ENCODE measurements at places on chromosomes 1 and 21.

DNA sequence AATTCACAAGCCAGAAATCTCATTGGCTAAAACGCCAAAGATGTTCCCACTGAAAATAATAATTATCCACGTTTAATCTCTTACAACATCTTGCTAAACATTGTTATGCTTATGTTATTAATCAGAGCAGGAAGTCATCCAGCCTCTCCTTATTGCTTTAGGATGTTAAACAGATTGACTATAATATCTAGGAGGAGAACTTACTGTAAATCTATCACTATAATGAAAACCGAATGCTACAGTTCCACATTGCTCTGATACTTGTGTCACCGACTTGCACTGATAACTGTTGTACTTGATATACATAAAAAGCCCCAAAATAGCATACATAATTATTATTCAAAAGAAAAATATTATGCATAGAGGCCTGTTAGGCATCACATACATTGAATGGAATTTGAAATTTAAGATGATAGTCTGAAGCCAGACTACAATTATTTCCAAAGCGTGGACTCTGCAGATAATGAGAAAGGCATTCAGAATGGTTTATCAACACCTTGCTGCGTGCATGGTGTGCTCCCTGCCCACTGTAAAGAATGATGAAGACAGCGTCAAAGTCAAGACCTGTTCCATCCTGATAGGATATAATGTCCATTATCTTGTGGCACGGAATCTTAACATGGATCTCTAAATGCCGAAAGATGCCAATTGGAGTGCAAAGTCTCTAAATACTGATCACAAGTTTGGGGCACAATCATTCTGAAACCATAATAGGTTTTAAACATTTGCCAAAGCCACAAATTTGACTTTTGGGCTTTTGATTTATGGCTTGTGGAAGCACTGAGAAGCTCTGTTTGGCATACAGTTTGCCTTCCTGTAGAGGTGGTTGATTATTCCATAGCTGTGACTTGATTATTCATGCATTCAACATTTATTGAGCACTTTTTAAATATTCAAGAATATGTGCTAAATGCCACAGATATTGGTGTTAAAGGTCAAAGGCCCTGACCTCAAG, 71.3 kb downstream of the CRB1 start:
- no peak for DNase-seq

DNA sequence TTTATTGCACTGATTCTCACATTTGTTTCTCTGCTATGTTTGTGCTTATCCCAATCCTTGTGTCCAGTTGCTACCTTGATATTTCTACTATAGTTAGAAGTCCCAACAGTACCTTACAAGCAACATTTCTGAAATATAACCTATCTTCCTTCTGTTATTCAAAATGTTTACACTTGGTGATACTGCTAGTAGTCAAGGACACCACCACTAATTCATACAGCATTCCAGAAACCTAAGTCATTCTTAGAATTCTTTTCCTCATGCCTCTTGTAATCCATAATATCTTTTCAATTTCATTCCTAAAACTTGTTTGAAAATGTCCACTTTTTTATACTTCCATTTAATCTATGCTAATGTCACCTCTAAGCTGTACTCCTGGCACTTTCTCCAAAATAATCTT, 2132.1 kb downstream of the NCAM2 start:
- DNase-seq: no peak

DNA sequence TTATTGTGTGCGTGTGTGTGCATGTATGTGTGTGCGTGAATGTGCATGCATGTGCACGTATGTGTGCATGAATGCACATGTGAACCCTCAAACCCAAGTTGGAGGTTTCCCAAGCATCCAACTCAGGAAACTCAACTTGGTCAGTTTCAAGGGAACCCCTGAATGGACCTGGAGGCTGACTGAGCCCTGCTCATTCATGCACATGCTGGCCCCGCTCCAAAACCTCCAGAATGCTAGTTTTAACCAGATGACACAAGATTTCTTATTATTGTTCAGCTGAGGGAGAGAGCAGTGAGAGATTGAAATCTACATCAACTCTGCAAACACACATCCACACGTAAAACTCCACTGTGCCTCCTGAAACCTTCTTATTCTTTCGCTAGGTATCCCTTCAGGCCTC, 104.4 kb downstream of the OMA1 start:
- no peak for DNase-seq

GRCh38 chr1:190663962-190664361, 186.3 kb upstream of the BRINP3 start:
- DNase-seq: no peak

DNA sequence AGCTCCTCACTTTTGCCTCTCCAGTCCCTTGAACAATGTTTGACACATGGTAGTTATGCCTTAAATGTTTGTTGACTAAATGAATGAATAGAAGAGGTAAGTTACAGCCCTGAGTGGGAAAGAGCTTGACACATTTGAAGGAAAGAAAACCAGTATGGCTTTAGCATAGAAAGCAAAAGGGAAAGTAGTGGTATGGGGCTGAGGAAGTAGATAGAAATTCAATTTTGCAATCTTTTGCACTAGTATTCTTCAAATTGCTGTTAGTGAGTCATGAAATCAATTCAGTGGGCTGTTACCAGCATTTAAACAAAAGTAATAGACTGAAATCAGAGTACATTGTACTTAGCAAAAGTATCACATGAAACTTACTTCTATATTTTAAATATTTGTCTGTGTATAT, 21.1 kb downstream of the PLA2G4A start:
- no peak for DNase-seq

DNA sequence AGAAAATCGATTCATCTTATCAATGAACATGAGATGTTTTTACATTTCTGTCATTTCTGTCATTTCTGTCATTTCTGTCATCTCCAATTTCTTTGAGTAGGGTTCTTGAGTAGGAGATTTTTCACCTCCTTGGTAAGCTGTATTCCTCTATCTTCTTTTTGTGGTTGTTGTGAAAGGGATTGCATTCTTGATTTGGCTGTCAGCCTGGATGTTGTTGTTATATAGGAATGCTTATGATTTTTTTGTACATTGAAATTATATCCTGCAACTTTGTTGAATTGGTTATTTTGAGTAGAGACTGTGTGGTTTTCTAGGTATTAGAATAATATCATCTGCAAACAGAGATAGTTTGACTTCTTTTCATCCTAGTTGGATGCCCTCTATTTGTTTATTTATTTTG, 1233.7 kb downstream of the PLA2G4A start:
- DNase-seq: no peak

GRCh38 chr1:234943836-234944402, 184.7 kb downstream of the TOMM20 start:
- DNase-seq: no peak

GRCh38 chr1:27004471-27005165, 8.0 kb downstream of the TENT5B start:
- no peak for DNase-seq

DNA sequence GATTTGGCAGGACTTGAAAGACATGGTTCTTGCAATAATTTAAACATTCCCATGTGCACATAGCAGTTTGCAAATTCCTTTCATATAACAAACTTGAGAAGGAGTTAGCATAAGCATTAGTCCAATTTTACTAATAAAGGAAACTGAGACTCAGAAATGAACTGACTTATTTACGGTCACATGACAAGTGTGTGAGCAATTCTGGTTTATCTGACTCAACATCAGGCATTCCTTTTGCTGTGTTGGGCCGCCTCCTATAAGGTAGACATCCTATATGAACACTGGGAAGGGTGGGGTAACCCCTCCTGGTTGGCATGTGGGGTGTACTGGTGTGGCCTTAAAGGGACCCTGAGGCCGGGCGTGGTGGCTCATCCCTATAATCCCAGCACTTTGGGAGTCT, 8.5 kb upstream of the CPT2 start:
- no peak for DNase-seq

DNA sequence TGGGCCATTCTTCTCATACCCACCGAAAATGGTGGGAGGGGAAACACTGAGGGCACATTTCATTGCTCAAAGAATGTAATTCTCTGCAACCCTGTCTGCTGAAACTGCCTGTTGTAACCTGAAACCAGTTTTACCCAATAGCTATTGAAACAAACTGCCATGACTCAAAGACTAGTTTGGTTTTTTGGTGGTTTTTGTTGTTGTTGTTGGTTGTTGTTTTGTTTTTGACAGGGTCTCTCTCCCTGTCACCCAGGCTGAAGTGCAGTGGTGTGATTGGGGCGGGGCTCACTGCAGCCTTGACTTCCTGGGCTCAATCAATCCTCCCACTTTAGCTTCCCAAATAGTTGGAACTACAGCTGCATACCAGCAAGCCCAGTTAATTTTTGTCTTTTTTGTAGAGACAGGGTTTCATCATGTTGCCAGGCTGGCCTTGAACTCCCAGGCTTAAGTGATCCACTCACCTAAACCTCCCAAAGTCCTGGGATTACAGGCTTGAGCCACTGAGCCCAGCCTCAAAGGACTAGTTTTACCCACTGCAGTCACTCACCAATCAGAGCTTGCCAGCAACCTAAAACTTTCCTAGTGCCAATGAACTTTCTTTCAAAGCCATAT, 2.1 kb upstream of the IPP start:
- no peak for DNase-seq

- DNase-seq: no peak
Observed at GRCh38 chr1:39776400-39776713, 5.2 kb upstream of the OXCT2 start.

DNA sequence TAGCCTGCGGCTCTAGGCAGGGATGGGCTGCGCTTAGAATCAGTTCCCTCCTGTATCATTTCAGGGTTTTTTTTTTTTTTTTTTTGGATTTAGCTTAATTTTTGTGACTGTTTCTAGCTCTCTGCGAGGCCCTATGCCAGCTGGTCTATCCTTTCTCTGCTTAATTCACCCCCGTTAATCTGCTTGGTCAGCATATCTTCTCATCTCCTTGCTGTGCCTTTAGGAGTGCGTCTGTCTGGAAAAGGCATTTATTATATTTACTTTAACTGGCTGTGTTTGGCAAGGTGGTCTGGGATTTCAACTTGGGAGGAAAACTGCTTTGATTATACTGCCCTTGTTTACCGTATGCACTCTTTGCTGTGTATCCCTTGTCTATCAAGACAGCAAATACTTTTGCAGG, 184.8 kb upstream of the KIAA0040 start:
- no peak for DNase-seq

DNA sequence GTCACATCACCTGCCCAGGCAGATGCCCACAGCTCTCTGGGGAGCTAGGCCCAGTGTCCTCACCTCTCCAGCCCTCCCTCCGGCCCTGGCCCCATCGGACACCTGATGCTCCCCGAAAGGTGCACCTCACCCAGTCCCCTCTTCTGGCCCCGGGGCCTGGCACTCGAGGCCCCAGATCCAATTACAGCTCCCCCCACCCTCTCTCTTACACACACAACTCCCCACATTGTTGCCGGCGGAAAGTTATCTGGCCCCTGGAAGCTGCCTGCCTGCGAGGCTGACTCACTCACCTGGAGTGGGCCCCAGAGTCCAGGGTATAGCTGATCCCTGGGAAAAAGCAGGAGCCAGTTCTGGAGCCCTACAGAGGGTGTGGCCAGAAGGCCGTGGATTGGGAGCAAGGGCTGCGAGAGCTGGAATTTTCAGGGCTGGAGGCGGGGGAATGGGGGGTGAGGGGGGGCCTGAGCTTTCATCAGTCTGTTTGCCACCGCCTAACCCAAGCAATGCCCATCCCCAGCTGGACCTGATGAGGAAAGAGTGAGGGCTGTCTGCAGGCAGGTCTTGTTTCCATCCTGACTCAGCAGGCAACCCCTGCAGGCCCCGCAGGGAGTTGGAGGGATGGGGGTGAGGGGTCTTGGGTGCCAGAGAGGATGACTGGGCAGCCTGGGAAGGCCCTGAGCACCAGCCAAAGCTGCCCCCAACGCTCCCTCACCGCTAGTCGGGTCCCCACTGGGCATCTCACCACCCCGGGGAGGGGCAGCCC, 948 bp downstream of the FBXO2 start:
- no peak for DNase-seq
